ENCODE measurements at places on chromosomes 3 and 15.

DNA sequence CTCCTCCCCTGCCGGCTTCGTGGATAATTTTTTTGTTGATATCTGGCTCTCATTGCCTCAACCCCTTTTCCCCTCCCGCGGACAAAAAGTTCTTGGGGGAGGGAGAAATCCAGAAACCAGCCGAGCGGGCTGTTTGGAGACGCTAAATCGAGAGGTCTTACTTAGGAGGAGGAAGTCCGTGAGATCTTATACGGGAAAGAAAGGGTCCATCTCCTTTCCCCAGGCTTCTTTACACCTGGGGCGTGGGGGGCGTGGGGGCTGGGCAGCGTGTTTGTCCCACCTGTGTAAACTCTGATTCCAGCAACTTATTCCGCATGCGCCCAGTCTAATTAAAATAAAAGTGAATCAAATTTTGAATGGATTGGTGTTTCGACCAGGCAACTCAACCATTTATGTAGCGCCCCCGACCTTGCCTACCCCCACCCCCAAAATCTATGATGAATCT, 364 bp upstream of the CADPS start:
- no peak for ATAC-seq

GRCh38 chr3:97705764-97706163, 58.8 kb upstream of the ARL6 start:
- ATAC-seq: no peak

GRCh38 chr3:105765308-105765639, 103.5 kb downstream of the CBLB start:
- ATAC-seq: no peak

- ATAC-seq: peak; percentile 73
Measured at GRCh38 chr3:59107856-59108815, 58.3 kb upstream of the CFAP20DC start.

DNA sequence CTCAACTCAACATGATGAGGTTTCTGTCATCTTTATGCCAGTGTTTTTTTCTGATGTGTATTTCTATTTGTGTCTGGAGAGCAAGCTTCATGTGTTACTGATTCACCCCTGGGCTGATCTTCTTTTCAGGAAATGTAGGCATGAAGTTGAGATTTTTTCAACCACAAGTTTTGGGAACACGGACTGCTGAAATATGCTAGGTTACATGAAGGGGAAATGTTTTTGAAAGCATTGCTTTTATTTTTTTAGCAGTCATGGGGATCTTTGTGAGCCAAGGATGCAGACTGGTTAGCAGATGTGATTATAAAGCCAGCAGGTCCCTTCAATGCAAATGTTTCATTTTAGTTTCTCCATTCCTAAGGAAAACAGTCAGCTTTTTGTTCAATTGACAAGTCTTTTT, 219.3 kb upstream of the COL8A1 start:
- ATAC-seq: no peak

GRCh38 chr3:9205345-9206143, 43.9 kb downstream of the SRGAP3 start:
- no peak for ATAC-seq

DNA sequence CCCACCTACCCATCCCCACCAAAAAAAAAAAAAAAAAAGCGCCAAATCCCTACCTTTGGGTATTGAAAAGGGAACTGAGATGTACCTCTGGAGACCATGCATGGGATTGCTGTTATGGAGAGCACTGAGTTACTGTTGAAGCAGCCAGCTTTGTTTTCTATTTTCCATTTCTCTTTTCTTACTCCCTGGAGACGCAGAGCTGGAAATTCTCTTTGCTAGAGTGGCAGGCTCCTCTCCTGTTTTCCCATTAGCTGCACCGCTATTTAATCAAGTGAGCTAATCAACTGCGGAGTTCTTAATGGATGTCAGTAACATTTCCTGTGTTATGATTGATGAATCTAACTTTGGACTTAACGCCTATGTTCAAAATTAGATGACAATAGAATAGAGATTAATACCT, 136.1 kb upstream of the LMCD1 start:
- ATAC-seq: no peak

GRCh38 chr3:149026718-149027117, 35.4 kb downstream of the GYG1 start:
- no peak for ATAC-seq

DNA sequence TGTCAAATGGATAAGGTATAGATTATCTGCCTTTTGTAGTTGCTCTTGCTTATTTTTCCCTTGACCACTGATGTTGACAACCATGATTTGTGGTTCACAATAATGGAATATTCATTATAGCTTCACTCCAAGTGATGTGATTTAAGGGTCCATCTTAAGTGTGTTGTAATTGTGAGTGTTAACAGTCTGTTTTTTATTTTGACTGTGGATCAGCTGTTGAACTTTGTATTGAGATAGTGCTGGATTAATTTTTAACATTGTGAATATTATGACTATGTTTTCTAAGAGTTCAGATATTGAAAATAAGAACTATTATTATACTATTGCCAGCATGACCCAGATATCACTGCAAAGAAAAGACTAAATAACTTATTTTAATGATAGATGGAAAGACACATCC, 8.6 kb upstream of the GASK1A start:
- ATAC-seq: no peak

DNA sequence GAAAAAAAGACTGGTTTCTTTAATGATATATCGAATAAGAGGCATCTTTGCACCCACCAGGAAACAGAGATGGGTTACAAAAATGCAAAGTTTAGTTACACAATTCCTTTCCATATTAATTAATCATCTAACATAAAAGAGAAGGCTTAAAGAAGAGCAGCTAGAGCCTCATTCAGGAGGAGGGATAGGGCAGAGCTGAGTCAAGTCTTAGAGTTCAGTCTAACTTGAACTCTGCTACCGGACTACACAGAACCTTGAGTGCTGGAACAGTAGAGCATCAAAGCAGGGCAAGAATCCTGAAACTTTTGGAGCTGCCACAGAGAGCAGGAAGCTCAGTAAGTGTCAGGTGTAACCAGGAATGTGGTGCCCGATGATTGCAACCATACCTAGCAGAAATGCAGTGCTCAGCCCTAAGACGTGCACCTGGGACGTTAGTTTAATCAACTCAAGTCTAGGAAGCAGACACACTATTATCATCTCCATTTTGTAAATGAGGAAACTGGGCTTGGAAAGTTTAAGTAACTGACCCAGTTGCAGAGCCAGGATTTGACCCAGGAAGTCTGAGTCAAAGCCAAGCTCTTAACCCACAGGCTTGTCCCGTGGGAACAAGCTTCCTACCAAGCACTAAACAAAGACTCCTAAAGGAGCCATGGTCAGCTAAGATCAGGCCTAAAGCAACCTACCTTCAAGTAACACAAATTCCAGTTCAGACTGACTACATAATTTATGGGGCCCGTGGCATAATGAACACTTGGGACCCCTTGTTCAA, 187.4 kb downstream of the FOXP1 start:
- ATAC-seq: peak; percentile 75

- ATAC-seq: no peak
Measured at GRCh38 chr3:37862903-37863815, 1.5 kb downstream of the CTDSPL start.

GRCh38 chr3:61926923-61927322, 365.6 kb downstream of the PTPRG start:
- no peak for ATAC-seq

GRCh38 chr15:25402342-25402741, 36.5 kb downstream of the UBE3A start:
- no peak for ATAC-seq

DNA sequence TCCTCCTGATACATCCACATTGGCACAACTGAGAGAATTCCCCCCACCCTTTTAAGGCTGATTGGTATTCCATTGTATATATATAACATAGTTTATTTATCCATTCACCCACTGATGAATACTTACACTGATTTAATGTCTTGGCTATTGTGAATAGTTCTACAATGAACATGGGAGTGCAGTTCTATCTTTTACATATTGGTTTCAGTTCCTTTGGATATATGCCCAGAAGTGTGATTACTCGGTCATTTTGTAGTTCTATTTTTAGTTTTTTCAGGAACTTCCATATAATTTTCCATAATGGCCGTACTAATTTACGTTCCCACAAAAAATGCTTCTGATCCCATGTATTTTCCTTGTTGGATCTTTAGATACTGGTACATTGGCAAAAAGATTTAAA, 135.3 kb downstream of the FMN1 start:
- no peak for ATAC-seq

DNA sequence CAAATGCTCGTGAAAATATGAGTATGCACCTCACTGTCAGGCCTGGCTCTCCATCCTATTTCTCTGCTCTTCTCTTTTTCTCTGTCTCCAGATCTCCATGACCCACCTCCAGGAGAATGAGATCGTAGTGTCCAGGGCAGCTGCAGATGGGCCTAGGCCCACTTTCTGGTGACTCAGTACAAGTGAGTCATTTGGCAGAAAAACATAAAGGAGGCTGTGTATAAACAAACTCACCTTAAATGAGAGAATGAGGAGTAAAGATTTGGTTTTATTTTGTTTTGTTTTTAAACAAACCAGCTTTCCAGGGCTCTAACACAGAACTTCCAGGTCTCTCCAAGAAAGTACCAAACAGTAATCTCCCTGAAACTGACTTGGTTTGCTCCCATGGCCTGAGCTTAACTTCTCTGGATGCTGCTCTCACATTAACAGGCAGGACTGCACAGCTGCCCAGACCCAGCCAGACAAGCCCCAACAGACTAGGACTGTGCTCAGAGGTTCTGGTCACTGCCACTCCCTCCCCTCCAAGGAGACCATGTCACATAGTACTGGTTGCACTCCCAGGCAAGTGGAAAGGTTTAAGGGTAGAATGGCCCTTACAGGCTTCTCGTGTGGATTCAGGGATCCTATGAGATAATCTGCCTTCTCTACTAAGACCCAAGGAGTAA, 1.5 kb upstream of the HEG1 start:
- ATAC-seq: peak; percentile 23

- ATAC-seq: peak; percentile 97
Measured at GRCh38 chr3:105997800-105998526, 129.2 kb upstream of the CBLB start.

GRCh38 chr15:64455961-64456371, 4.4 kb upstream of the ZNF609 start:
- no peak for ATAC-seq

DNA sequence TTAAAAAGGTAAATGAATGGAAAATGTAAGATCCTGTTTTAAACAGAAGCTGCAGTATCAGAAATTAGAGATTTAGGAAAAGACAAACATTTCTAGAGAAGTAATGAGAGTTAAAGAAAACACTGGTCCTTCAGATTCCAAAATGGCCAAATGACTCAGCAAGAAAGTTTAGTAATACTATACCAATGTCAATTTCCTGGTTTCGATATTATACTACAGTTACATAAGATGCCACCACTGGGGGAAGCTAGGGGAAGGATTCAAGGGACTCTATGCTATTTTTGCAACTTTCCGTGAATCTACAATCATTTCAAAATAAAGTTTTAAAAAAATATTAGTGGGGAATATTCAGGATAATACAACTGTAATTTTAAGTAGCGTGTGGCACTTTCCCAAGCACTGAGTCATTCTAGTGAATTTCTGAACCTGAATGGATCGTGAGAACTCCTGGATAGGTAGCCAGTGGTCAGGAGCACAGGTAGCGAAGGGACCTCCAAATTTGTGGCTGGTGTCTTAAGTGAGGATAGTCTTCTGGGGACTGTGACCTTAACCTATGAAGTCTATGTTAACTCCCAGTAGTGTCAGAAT, 37.6 kb downstream of the TMCC1 start:
- ATAC-seq: no peak

DNA sequence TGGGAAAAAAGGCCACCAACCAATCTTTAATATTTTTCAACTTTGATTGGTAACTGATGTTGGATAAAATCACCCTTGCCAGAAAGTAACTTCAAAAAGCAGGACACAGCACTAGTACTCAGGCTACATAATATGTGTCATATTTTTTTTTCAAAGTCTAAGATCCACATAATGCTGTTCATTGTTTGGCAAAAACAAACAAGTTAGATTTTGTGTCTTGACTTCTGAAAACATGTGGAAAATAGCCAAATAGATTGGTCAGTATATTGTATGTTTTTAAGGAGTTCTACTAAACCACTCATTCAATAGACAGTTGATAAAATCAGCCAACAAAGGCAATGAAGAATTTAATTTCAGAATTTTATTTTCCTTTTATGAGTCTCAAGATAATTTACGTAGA, 111.7 kb upstream of the CCDC54 start:
- no peak for ATAC-seq
